Right ventricle myocardium superior (tissue), 1 donor: ENCODE measurements at places on chromosomes 4 and X. TPM values are rescaled to one million over a fixed set of nuclear protein-coding genes. Genes with fewer than 3 reads are reported as not detected.

The CDKL5 gene
- 8.5 TPM for total RNA-seq

The HERC5 gene
- 1.5 TPM for total RNA-seq

The USP26 gene
- not detected for total RNA-seq

The ATP2B3 gene
- total RNA-seq = not detected

The RGN gene
- total RNA-seq = 17.7 TPM

The FAM149A gene
- 14.6 TPM for total RNA-seq

The RS1 gene
- not detected for total RNA-seq

The RBM10 gene
- total RNA-seq = 27.4 TPM

The ING2 gene
- 7.0 TPM for total RNA-seq

The PRICKLE3 gene
- 12.7 TPM for total RNA-seq

The SLC25A53 gene
- total RNA-seq = 11.9 TPM

The GPR78 gene
- not detected for total RNA-seq

GRCh38 chr4:149294601-149295000 lies 521.0 kb downstream of the IQCM start:
- DNase-seq = no peak

DNA sequence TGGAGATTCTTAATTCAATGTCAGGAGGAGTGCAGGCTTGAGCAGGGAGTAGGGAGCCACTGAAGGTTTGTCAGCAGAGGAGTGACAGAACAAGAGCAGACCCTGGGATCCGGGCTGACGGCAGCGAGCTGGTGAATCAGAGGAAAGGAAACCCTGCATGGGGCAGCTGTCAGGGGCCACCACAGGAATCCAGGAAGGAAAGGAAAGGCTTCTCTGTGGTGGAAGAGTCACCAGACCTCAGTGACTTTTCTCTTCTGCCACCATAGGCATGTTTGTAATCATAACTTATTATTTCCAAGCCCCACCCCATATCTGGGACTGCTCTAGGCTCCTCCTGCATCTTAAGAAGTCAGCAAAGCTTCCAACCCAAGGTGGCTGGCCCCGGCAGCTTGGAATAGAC lies 150.9 kb downstream of the BCOR start:
- no peak for DNase-seq

- no peak for DNase-seq
Measured at GRCh38 chrX:6852869-6853268, 294.6 kb upstream of the STS start.

- no peak for DNase-seq
Measured at GRCh38 chr4:62226082-62226481, 1026.0 kb downstream of the ADGRL3 start.

- no peak for DNase-seq
Measured at GRCh38 chrX:54447461-54447860, 7.3 kb downstream of the TSR2 start.

DNA sequence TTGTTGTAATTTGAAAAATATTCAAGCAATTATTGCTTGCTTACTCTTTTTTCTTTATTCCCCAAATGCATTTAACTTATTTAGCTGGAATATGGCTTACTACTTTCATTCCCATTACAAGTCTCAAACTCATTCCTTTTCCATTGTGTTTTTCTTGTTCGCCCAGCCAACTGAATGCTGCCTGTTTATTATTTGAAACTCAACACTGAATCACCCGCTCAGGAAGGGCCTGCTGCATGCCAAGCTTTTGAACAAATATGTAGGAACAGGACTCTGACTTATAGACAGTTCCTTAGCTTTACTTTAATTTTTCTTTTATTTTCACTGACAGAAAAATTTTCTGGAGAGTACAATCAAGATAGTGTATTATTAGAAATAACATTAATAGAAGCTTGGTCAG lies 12.9 kb downstream of the PCDH18 start:
- DNase-seq = no peak

DNA sequence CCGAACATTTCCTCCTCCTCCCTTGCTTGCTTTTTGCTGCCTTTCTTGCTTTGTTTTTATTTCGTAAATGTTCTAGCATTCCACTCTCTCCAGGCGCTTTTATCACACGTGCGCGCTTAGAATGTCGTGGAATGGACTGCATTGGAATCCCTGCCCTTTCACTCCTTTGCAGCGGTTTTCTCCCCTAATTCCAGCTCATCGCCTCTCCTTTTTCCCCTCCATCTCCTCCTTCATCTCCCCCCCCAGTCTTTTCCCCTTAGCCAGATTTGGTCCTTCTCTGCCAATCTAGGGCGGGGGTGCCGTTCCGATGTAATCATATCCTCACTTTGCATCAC lies 579 bp downstream of the OGT start:
- DNase-seq = no peak

DNA sequence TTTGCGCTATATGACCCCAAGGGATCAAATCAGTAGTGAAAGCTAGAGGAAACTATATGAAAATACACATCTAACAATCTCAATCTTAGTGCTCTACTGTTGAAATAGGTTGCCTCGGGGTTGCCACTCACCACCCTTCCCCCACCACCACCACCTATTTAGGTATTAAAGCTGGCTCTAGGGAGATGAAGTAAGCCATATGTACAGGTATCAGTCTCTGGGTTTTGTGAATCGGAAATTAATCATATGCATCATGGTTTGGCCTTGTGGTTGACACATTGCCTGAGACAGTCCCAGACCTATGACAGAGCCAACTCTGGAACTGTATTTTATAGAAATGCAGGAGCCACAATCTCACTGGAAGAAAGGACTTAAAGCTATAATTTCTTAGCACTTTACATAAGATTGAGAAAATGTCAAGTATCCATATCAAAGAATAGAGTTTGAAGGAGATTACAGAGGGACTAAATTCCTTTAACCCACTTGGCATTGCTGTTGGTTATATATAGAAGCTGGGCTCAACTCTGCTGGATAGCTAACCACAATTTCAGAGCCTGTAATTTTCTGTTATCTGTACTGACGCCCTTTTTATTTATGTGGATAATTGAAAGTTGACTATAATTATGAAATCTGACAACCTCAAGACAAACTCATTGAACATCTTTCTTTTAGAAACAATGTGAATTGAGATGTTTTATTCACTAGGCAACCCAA lies 26.7 kb upstream of the BMP2K start:
- DNase-seq = no peak

DNA sequence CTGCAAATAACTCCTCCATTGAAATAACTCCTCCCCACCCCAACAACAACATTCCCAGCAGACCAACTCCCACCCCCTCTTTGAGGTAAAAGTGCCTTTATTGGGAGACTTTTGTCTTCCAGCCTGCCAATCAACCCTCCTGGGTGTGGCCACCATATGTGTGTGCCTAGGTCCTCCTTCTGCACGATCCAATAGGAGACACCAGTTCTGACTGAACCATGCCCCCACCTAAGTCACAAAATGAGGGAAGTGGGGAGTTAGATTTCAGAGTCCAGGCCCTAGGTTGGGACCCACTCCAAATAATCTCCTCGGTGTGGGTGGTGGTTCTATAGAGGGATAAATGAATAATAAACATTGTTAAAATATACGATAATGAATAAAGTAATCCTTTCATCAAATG lies 3.0 kb downstream of the PLP2 start:
- DNase-seq = no peak

DNA sequence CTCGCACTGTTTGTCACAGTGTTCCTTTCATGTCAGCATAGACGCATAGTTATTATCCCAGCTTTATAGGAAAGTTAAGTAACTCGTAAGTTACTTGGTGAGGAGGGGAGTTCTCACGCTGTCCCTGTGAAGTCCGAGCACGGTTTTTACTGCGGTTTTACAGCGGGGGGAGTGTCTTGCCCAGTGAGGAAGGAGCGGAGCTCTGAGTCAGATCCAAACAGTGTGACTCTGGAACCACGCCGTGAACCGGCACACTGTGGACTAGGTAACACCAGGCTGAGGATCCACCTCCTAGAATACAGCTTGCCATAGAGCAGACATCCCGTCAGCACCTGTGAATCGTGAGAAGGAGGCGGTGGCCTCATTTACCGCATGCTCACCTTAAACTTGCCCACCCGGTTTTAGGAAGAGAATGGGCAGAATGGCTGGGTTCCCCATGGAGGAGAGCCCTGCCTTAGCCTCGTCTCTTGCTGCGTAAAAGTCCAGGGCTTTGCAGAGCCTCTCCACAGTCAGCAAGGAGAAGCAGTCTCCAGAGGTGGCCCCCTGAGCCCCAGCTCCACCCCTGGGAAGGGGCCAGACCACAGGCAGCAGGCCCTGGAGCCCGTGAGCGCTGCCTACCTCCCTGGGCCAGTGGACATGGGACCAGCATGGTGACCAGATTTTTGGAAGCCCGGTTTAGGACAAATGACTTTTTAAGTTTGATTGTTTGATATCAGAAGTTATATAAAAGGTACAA lies 40.2 kb upstream of the HGFAC start:
- DNase-seq = no peak

DNA sequence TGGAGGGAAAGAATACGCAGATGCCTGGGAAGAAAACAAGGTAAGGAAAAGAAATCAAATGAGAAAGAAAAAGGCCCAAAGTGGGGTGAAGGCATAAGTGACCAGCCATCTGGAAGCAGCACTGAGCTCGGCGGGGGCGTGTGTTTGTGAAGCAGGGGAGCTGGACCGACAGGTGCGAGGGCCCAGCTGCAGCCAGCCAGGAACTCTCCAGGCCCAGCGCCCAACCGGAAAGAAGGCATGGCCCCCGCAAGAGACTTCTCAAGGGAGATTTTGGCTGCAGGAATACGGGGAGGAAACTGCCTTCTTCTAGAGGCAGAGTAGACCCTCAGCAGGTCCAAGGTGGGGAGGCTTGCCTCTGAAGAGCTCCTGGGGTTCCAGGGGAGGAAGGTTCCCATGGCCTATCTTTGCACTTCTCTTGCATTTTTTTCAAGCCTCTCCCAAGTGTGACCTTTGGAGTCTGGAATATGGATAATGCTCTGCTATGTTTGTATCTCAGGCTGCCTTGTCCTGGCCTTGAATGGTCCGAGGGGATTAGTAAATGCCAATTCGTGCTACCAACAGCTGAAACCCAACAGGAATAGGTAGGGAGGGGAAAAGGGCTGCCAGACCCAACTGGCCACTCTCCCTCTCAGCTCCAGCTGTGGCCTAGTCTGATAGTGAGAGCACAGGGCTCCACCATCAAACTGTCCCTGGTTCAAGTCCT lies 10.8 kb upstream of the CITED1 start:
- no peak for DNase-seq

DNA sequence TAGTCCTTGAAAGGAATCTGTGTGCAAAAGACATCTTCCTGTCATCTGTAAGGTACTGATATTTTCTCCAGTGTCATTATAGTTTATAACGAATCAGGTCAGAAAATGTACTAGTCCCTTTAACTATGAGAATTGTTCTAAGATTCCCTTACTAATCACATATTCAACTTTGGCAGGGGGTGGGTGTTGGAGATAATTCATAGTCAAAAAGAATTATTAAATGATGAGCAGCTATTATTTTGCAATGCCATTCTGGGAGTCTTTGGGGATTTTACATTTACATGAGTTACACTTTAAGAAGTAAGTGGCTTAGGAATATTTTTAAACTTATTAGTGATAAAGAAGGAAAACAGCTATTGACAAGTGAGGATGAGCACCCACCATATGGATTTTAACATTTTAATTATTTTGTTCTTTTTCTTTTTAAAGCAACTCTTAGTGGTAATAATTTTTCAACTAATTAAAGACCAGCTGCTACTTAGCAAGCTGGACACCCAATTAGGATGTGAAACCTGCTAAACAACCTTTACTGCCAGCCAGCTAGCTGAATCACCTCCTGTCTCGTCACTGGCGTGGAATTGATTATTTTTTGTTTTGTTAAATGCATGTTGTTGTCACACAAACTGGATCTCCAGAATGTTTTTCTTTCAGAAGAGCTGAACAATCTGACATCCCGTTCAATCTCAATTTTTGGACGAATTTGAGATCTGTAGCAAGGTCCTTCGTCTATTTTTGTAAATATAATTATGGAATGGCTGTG lies 219.2 kb downstream of the ARAP2 start:
- no peak for DNase-seq

DNA sequence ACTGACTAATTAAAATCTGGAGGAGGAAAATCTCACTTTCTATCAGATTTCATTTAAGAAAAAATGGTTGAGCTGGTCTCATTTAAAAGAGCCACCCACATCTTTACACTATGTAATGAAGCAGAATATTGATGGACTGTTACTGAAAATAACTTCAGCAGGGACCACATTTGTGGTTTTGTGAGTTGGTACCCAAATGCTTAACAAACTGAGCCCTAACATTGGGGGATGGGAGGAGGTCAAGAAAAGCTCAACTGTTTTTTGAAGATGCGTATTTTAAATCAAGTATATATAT lies 30.1 kb downstream of the HOPX start:
- no peak for DNase-seq

- DNase-seq = no peak
Measured at GRCh38 chr4:180528003-180528402, 1715.2 kb upstream of the TENM3 start.

GRCh38 chr4:78219825-78220224 lies 162.7 kb downstream of the FRAS1 start:
- DNase-seq = no peak

DNA sequence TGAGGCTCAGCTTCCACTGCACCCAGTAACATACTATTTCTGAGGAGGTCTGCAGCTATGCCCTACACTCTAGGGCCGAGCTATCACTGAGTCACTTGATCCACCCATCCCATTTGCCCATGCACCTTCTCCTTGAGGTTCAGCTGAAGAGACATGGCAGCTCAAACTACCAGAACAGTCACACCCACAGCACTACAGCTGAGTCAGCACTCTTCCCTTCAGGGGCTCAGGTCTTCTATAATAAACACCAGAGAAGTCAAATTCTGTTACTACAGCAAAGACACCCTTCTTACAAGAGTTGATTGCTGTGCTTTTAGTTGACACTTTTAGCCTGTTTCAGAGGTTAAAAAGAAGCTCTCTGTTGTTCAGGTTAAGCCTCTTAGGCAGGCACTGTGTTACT lies 1696.4 kb upstream of the ADGRL3 start:
- no peak for DNase-seq

- no peak for DNase-seq
Measured at GRCh38 chr4:5785806-5786680, 75.0 kb downstream of the EVC start.

- DNase-seq = no peak
Measured at GRCh38 chr4:100082852-100083251, 107.4 kb downstream of the DDIT4L start.

DNA sequence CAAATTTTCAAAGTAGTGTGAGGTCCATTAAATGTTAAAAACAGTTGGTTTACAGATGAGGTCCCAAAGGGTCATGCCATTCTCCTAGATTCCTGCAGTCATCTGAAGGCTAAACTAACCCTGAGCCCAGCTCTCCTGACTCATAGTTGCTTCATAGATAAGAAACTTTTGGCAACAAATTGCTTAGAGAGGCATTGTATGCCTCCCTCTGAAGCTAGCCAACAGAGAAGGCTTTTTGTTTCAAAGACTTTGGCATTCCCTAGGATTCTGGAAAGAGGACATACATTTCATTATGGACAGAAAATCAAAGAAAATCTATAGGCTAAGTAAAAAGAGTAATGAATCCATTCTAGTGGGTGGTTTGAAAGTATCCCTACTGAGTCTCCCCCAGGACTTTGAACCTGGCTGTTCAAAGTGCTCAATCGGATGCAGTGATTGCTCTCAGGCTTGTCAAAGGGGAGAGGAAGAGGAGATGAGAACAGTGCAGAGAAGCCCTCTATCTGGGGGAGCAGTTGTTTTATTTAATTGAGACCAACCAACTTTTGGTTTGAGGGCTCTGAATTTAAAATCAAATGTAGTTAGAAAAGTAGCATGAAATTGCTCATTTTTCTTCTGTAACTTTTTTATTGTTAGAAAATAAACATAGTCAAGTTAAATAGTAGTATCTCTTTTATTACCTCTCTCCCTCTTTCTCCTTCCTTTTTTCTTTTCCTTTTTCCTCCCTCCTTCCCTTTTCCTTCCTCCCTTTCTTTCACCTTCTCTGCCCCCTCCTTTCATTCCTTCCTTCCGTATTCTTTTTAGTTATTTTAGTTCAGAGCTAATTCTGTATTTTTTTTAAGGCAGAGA lies 72.3 kb upstream of the ZNF518B start:
- DNase-seq = no peak
